Panc1 (cell line): ENCODE measurements at places on chromosomes 2 and 18. TPM values are rescaled to one million over a fixed set of nuclear protein-coding genes. Genes with fewer than 3 reads are reported as not detected.

- no peak overlapping the region for H3K27ac ChIP-seq
- no peak overlapping the region for H3K4me3 ChIP-seq
- no peak for DNase-seq
- no peaks in the 10 kb centered on the region for H3K27me3 ChIP-seq
- H3K4me1 ChIP-seq: no peaks in the 10 kb centered on the region
These were observed 865.1 kb upstream of the ACVR2A start for GRCh38 chr2:146979746-146980145.

DNA sequence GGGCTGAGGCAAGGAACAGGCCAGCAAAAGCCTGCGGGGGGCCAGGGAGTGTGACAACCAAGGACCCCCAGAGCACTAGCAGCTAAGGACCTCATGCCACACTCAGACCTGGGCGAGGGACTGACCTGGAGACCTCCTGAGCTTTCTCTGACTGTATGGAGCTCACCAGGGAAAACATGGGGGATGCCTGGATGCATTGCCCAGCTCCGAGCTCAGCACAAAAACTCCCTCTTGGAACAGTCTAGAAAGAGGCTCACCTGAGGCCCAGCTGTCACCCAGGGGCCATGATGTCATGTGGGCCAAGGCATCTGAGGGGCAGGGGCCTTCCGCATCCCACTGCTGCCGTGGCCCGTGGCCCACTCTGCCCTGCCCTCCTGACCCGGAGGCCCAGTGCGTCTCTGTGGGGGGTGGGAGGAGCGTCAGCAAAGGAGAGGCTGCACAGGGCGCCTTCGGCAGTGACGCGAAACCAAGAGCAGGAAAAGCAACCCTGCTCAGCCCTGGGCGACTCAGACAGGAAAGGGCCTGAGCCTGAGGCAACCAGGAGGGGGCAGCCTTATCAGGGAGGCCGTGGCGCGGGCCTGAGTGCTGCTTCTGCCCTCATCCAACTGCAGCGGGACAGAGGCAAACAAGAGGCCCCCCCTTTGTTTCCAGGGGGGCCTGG, 57.3 kb upstream of the ALPP start:
- DNase-seq: no peak
- no peak overlapping the region for H3K4me3 ChIP-seq
- no peaks in the 10 kb centered on the region for H3K36me3 ChIP-seq
- no peaks in the 10 kb centered on the region; the same call in 1 of the 2 replicates for H3K4me1 ChIP-seq

DNA sequence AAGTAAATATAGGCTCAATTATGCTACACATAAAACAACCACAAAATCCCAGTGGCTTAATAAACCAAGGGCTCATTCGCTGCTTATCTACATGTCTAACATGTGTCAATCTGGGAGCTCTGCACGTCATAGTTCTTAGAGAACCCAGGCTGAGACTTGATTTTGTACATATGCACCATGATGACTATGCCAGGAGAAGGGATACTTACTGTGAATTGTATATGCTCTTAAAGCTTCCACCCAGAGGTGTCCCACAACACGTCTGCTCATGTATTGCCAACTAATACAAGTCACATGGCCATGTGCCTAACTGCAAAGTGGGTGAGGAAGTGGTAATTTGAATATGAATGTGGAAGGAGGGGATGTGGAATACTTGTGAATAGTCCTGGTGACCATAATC, 262.1 kb downstream of the CPS1 start:
- no peaks in the 10 kb centered on the region for H3K4me1 ChIP-seq
- no peaks in the 10 kb centered on the region for H3K36me3 ChIP-seq
- no peaks in the 10 kb centered on the region for H3K27me3 ChIP-seq

ASXL3 gene
- total RNA-seq: 0.74 TPM
